ENCODE measurements at places on chromosomes 13 and 19. TPM values are rescaled to one million over a fixed set of nuclear protein-coding genes. Genes with fewer than 3 reads are reported as not detected.

NKG7 gene
- 7.4 TPM for total RNA-seq

ZNF208 gene
- total RNA-seq, result 9.0 TPM

MEIOSIN gene
- total RNA-seq, result not detected

NCR1 gene
- 0.32 TPM for total RNA-seq

ZFP28 gene
- total RNA-seq, result 9.4 TPM

ZNF417 gene
- 31.0 TPM for total RNA-seq

ADGRE1 gene
- total RNA-seq, result 0.46 TPM

CGB1 gene
- total RNA-seq, result not detected

NDUFS7 gene
- 121 TPM for total RNA-seq

GPR12 gene
- total RNA-seq, result not detected

DNA sequence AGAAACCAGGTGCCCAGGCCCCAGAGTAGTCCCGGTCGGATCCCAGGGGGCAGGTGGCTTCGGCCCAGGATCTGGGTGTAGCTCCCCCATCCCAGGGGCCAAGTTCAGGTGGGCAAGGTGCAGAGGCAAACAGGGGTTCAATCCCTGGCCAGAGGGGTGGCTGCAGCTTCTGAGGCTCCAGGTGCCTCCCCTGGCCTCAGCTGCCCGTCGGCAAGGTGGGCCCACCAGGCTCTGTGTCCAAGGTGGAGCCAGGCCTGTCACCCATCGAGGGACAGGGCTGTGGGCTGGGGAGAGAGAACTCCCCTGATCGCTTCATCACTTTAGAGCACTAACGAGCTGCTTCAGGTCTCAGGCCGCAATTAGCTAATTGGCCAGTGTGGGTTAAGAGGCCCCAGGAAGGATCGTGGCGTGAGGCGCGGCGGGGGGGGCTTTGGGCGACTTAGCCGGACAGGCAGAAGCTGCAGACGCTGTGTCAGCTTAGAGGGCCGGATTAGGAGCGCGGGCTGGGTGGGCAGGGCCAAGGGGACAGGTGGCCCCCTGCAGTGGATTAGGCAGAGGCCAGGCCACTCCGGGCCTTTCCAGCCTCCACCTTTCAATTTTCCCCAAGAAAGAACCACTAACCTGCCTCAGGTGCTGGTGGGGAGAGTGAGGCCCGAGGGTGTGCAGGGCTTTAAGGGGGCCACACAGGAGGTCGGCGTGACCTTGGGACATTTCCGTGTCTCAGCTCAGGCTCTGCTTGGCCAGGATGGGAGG lies 2.8 kb upstream of the RAX2 start:
- no peak for DNase-seq

GRCh38 chr19:7304200-7304599 lies 10.0 kb upstream of the INSR start:
- DNase-seq, result no peak

GRCh38 chr13:50691176-50691680 lies 152.3 kb downstream of the DLEU7 start:
- DNase-seq, result no peak

GRCh38 chr13:18943721-18944391 lies 237.8 kb downstream of the TUBA3C start:
- no peak for DNase-seq

DNA sequence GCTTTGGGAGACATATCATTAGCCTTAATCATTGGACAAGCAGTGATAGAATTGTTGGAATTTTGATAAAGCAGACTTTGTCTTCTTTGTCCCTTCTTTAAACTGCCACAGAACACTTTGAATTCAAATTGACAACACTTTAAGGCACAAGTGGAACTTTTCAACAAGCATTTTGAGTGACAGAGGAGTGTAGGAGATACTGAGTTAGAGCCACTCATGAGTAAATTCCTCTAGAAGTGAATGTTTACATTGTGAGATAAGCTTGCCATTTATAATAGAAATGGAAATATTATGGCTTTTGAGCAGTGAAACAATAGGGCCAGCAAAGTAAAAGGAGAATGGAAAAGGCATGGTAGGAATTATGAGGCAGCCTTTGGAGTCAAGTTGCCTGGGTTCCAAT lies 515.8 kb downstream of the SLITRK6 start:
- no peak for DNase-seq

DNA sequence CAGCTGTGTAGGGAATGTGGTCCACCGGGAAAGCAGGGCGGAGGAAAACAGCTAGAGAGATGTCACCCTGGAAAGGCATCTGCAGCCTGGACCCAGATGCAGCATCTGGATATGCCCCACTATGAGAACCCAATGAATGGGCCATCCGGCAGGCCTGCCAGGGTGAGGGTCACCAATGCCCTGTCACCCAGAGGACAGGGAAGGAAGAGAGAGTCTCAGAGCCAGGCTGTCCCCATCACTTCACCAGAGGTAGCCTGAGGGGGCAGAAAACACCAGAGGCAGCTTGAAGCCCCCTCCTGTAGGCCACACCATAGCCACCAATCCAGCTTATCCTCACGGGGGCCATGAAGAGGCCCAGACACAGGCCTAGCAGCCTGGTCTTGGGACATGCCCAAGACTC lies 118.8 kb downstream of the TUBA3C start:
- DNase-seq, result peak; percentile 6

DNA sequence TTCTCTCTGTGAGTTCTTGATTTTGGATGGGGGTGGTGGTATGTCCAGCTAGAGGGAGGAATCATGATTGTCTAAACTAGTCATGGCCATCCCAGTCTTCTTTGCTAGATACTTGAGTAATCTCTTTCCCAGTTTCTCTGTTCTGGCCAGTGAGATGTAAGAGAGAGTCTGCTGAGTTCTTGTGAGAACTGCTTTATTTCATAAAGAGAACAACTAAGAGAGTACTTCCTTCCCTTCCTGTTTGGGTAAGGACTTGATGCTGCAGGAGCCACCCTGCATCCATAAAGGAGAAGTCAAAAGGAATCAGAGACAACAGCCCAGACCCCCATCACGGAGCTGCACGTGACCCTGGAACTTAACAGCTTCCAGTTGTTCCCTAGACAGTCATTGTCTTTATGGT lies 3.0 kb upstream of the RASL11A start:
- no peak for DNase-seq

GRCh38 chr13:69617587-69617986 lies 490.0 kb upstream of the ATXN8OS start:
- no peak for DNase-seq

DNA sequence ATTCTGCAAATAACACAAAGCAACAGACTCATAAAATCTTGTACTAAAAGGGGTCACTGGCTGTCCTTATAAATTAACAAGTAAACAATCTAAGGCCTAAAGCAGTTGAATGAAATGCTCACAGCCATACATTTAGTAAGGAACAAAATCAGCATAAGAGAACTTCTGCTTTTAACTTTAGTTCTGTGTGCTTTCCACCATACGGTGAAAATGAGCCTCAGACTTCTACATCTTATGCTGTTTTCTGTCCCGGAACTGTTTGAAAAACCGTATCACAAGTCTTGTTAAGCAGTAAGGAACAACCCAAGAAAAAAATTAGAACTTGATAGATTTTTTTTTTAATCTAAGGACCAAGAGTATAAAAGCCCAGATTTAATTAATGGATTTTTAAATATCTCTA lies 549.1 kb upstream of the MIR17HG start:
- DNase-seq, result no peak

DNA sequence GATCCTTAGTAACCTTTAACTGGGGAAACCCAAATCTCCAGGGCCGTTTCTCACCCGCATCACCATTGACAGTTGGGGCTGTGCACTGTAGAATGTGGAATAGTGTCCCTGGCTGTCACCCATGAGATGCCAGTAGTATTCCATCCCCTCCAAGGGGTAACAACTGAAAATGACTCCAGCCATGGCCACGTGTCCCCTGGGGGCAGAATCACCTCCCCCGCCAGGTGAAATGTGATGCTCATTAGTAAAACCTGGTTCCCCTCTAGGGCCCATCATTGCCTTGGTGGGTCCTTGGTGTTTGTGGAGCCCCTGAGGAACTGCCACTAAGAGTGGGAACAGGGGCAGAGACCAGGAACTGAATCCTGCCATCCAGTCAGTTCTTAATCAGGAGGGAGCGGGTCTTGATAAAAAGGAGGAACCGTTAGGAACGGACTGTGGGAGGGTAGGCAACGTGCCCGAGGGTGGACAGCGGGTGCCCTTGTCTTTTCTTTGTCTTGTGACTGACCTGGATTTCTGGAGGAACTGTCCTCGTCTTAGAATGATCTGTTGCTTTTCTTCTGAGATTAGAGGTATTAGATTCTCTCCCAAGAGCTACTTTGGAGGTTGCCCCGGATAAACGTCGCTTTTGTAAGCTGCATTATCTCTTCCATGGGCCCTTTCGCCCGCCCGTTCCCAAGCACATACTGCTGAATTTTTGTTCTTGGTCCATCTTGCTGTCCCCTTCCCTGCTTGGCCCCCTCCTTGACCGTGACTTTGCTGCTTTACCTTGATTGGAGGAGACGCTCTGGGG lies 3.5 kb downstream of the MYO9B start:
- no peak for DNase-seq

DNA sequence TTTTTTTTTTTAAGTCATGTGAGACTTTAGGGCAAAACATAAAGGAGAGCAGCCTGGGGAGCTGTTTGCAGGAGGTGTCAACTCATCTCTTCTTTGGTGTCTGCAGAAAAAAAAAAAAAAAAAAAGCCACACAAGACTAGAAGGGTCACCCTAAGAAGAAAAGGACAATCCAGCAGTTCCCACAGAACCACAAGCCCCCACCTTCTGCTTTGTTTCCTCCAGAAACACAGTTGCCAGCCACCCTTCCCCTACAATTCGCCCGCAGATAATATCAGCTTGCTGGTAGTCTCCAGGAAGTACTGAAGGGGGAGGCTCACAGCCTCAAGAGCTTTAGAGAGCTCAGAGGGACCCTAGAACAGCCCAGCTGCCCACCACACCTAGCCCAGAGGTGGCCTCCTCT lies 22.3 kb upstream of the ZBTB7A start:
- no peak for DNase-seq

- no peak for DNase-seq
Measured at GRCh38 chr13:65787082-65787481, 1443.1 kb downstream of the PCDH9 start.

DNA sequence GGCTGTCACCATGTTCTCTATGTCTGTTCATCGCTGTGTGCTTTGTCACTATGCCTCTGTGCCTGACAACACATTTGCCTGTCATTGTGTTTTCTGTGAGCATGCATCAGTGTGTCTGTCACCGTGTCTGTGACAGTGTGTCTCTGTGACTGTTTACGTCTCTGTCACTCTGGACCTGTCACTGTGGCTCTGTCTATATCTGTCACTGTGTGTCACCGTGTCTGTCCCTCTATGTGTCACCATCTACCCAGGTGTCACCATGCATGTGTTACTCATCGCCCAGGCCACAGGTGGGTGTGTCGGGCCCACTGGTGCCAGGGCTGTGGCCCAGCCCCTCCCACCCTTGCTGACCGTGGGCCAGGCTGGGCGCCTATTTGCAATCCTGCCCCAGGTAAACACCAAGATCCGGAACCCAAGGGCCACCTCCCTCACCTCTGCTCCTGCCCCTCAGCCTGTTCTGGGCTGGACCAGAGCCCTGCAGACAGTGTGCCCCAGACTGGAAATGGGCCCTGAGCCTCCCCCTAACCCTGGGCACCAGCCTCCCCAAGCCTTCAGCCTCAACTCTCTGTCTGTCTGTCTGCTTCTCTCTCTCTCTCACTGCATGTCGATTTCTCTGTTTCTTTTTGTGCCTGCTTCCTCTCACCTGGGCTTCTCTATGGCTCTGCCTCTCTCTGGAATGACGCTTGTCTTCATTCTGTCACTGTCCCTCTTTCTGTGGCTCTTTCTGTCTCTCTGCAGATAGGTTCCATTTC lies 7.7 kb downstream of the IRF2BP1 start:
- peak; percentile 66 for DNase-seq

DNA sequence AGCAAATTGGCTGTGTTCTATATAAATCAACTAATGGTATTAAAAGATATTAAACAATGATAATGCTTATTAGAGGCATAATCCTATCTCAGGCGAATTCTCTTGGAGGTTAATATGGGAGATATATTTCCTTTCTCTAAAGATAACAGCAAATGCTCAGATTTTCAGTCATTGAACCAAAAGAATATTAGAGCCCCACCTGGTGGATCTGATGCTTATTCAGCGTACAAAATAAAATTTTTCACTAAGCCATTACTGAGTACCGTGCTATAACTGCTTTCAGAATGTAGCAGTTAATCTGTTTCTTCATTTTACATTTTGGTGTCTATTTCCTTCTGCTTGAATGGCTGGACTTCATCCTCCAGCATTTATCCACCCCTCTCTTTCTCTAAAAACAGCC lies 143.3 kb upstream of the IPO5 start:
- no peak for DNase-seq

GRCh38 chr13:75468098-75468497 lies 13.9 kb downstream of the TBC1D4 start:
- DNase-seq, result no peak

- DNase-seq, result no peak
Measured at GRCh38 chr13:20016649-20017364, 58.3 kb downstream of the ZMYM2 start.

DNA sequence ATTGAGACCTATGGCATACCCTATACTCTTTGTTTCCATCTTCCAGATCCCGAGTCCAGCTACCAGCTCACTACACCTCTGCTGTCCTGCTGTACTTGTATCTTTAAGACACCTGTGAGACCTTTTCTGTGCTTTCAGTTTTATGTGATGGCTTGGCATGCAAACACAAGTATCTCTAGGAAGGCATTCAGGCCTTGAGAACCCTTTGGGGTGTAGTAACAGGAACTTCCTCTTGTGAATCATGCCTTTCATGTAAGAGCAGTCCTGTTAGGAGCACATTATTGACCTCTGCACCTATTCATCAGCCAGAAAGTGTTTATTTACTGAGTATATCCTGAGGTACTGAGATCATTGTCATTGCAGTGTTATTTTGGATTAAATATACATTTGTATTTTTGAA lies 87.0 kb upstream of the HTR2A start:
- no peak for DNase-seq

DNA sequence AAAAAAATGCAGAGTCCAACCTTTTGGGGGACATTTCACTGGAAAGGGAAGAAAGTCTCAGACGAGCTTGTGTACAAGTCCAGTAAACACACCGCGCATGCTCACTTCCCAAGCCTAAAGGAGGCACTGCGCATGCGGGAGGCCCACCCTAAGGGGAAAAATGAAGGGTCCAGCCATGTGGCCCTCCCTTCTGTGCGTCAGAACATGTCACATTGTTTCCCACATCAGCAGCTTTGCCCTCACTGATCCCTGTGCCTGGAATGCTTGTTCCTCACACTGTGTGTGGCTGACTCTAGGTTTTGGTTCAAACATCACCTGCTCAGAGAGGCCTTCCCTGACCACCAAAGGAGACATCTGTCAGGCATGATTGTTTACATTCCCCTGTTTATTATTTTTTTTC lies 4.4 kb downstream of the ELSPBP1 start:
- DNase-seq, result no peak

DNA sequence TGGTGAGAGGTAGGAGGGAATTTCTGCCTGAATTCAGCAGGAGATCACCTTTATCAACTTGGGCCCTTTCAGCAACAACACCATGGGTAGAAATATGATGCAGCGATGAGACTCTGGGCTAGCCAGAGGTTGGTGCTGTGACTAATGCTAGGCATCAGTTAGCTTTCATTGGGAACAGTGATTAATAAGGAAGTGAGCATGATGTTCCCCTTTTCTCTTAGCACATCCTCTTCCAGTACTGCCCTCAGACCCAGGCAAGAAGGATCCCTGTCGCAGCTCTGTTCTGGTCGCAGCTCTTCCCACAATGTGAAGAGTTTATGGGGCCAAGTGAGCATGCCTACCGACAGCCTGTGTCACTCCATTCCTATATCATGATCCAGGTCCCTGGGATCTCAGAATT lies 100.5 kb downstream of the FLT1 start:
- DNase-seq, result no peak

GRCh38 chr19:13938301-13939064 lies at the start of gene PODNL1:
Gene PODNL1, minus strand, starts transcription at chr19:13938417. Its CDS starts 236 bp downstream, at chr19:13938181.
- DNase-seq, result no peak
